ENCODE measurements at places on chromosomes 4 and X.

GRCh38 chr4:122746485-122746965 lies 14.0 kb downstream of the BBS12 start:
- DNase-seq: no peak

DNA sequence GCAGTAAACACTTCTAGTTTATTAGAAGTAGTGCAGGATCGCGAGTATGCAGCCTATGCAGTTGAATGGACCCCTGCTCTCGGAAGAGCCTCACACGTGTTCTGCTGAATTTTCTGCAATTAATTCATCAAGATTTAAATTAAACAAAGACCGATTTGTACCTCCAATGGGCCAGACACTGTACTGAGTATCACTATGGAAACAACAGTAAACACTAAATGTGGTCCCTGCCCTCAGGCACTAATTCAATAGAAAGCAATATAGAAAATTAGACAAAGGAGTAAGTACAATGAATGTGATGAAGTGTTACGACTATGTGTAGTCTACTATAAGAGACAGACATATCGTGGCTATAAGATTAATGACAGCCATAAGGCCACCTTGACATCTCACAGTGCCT lies 740.3 kb upstream of the FRG1 start:
- no peak for DNase-seq

GRCh38 chr4:2044119-2044485 lies 15.0 kb upstream of the NAT8L start:
- no peak for DNase-seq

- DNase-seq: no peak
These were observed 172.3 kb downstream of the SHROOM3 start for GRCh38 chr4:76607266-76607799.

GRCh38 chr4:102533348-102533747 lies 32.2 kb downstream of the NFKB1 start:
- DNase-seq: no peak

DNA sequence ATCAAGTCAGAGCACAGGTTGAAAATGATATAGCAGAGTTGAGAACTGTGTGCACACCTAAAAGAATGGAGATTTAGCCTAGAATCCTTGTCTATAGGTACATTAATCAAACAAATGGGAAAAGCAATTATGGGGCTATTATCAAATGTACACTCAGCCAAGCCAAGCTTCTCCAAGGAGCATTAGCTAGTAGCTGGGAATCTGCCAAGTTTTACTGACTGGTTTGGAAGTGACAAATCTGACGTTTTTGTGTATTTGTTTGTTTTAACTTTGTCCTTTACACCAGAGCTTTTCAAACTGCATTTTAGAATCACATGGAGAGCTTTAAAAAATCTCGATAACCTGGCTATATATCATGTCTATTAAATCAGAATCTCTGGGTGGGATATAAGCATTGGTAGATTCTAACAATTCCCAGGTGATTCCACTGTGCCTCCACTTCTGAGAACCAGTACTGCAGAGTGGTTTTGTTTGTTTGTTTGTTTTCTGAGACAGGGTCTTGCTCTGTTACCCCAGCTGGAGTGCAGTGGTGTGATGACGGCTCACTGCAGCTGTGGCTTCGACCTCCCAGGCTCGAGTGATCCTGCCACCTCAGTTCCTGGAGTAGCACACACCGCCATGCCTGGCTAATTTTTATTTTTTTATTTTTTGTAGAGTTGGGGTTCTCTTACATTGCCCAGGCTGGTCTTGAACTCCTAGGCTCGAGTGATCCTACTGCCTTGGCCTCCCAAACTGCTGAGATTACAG lies 279.8 kb downstream of the UNC5C start:
- DNase-seq: no peak

DNA sequence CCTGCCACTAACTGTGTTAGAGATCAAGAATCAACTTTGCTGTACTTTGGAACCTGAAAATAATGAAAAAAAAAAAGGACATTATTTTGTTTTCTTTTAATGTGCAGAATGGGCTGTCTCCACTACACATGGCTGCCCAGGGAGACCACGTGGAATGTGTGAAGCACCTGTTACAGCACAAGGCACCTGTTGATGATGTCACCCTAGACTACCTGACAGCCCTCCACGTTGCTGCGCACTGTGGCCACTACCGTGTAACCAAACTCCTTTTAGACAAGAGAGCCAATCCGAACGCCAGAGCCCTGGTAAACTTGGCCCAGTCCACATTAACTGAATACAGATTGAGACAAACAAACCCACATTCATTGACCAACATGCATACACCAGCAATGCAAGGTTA lies 206.2 kb downstream of the ANK2 start:
- DNase-seq: no peak

DNA sequence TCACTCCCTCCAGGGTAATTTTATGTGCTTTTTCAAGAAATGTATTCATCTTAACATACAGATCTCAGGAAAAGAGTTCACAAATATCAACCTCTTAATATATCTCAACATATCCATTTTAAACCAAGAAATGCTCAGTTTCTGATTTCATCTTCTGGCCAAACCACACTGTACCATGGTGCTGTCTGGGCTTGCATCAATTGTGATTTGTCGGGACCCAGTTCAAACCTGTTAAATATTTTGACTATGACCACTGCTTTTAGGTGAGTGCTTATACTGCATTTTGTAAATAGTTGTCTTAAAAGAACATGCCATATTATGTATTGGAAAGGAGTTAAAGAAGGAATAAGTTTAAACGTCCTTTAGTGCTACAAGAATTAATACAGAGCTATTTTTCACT lies 352.1 kb downstream of the SPOCK3 start:
- no peak for DNase-seq

- DNase-seq: no peak
These were observed 84.4 kb downstream of the FBXW7 start for GRCh38 chr4:152451496-152451895.

DNA sequence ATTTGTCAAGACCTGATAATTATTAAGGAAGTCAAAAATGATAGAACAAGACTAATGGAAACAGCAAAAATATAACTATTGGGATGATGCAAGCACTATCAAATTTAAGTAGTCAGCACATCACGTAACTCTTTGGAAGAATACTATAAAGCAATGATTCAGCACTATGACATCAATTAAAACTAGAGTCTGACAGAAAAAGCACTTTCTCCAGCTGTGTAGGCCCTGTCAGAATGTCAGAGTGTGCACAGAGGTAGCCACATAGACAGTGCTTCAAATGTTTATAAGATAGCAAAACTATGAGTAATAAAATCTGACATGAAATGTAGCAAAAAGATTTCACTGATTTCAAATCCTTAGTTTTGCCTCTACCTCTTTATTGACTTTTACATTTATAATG lies 1226.6 kb upstream of the ADGRL3 start:
- no peak for DNase-seq

GRCh38 chr4:127103681-127104115 lies 529.1 kb upstream of the INTU start:
- DNase-seq: no peak

DNA sequence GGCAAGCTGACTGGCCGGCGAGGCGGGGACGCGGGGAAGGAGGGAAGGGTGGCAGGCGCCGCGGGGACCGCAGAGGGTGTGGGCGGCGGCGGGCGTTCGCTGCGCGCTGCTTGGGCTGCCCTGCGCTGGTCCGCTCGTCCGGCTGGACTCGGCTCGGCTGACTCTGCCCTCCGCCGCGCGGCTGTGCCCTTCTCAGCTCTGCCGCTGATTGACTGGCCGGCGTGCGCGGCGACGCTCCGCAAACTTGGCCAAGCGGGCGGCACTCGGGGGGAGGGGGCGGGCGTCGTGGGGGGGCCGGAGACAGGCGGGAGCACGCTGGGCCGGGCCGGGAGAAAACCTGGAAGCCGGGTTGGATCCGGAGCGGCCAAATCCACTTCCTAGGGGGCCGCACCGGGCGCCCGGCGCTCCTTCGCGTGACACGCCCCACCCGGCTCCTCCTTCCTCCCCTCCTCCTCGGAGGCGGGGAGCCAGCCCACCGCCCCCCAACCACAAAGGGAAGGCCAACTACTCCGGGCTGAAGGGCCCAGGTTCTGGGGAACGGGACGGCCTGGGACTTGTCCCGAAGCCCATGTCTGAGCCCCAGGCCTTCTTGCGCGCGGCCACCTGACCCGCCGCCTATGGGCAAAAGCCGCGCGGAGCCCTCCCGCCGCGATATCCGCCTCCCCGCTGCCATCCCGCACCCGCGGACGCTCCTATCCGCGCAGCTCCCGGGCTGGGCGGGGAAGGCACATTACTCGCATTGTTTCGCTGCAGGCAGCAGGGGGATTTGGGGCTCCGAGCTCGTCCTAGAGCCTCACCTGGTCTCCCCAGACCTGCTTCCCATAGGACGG lies at the start of gene GPC4:
GPC4 (minus strand) TSS at position 214 of the 830 bp plus-strand sequence. CDS start 524 bp downstream, outside the sequence.
- no peak for DNase-seq
